ENCODE measurements at places on chromosomes 4 and X.

- peak; percentile 45 for DNase-seq
These were observed 155.7 kb downstream of the CHIC2 start for GRCh38 chr4:53908661-53909078.

- no peak for DNase-seq
These were observed 63.2 kb upstream of the PBDC1 start for GRCh38 chrX:76109654-76110053.

DNA sequence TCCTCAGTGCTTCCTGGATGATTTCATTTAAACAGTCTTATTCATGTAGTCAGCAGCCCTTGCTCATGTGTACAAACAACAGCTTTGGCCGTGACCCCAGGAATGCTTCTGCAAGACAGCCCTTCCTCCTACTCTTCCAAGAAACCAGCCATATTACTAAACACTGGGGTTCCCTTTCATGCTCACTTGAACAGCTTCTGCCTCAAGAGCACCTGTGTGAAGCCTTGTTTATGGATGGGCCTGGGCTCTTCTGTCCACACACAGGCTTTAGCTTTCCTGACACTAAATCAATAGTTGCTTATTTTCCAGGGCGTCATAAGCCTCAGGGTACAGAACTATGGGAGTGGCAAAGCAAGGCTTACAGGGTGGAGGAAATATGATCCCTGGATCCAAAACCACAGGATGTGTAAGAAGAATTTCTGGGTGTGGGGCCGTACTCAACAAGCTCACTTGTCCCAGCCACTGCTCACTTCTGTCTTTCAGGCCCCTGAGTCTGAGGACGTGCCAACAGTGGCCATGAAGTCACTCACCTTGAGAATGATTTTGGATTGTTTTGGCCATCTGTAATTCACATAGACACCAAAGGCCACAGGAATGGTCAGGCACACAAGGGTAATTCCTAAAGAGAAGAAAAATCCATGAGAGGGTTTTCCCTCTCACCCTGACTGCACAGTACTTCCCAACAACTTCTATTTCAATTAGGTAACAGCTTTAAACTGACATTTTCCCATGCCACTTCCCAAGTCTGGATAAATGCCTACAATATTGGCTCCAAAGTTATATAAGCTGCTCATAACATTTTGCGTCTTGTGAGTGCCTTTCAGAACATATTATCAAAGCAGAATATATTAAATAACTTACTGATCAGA lies 17.7 kb downstream of the SLC10A6 start:
- no peak for DNase-seq

DNA sequence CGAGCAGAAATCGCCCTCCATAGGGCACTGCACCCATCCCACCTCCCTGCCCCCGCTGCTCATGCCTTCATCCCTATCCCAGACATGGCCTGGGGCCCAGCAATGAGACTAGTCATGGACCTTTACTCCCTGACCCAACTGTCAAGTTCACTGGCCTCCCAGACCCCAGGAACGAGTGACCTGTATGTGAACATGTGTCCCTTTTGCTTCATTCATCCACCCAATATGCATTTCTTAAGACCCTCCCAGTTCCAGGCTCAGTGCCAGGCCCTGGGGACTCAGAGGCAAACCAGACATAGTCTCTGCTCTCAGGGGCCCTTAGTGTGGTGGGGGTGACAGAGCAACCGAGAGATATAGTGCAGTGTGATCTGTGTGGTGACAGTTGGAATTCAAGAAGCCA lies 67.0 kb downstream of the EFNB1 start:
- no peak for DNase-seq

- DNase-seq = no peak
These were observed 430.7 kb downstream of the IDS start for GRCh38 chrX:149074398-149074797.

GRCh38 chr4:36011381-36011780 lies 232.9 kb downstream of the ARAP2 start:
- DNase-seq = peak; percentile 25

- DNase-seq = no peak
These were observed 42.0 kb downstream of the TEC start for GRCh38 chr4:48227662-48228061.

DNA sequence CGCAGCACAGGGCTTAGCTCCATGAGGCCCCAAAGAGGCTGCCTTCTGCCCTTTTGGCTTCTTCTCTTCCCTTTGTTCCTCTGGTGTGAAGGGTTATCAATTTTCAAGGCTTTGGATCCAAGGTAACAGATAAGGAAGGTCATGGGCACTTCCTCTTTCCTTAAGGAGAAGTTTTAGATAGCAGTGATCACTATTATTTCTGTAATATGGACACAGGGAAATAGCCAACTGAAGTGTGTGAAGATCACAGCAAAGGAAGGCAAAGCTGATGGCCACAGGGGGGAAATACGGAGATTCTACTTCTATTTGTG lies 366.8 kb downstream of the UNC5C start:
- no peak for DNase-seq

- DNase-seq = no peak
These were observed 507.0 kb upstream of the PABPC4L start for GRCh38 chr4:134708616-134709015.

GRCh38 chr4:915595-915994 lies 16.5 kb downstream of the GAK start:
- no peak for DNase-seq

DNA sequence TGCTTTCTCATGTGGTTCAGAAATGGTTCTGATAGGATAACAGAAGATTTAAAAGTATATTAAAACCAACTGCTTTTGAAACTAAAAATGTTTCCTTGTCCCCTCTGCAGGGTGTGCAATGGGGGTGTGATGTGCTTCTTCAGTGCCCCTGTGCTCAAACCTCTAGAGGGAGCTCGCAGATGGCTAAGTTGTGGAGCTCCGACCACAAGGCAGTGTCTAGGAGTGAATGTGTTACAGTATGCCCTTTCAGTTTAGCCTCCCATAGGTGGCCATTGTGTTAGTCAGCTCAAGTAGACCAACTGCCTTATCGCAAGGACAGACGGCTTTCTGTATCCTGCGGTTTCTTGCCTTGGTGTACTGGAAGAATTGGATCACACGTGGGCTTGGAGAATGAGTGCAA lies 130.5 kb downstream of the TENT5D start:
- no peak for DNase-seq

GRCh38 chr4:38011511-38012162 lies 51.4 kb downstream of the PTTG2 start:
- no peak for DNase-seq

- DNase-seq = no peak
These were observed 25.3 kb downstream of the ARHGEF6 start for GRCh38 chrX:136755411-136755810.

DNA sequence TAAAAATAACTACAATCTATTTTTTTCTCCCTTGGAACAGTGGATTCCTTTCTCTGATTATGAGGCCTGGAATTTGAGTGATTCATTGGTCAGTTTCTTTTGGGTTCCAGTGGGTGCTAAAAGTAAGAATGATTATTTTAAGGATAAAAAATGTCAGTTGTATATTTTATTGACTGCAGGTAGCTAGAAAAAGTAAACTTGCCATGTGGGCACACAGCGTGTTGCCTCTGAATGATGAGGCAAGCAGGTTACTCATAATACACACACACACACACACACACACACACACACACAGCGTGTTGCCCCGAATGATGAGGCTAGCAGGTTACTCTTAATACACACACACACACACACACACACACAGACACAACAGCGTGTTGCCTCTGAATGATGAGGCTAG lies 13.8 kb downstream of the GALNT7 start:
- DNase-seq = no peak

DNA sequence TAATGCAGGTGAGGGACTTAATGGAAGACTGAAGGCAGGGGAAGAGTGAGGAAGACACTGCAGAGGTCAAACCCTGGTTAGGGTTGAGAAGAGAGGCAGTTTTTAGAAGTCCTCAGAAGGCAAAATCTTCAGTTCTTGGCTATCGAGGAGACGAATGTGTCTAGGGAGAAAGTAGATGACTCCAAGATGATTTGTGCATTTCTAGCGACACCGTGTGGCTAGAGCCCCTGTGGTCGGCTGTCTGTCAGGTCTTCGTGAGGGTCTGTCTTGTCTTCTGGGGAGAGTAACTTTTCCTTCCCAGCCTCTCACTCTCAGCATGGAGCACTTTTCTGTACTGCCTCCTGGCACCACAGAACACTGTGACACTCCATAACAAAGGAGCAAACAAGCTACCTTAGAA lies 458.1 kb downstream of the STIM2 start:
- DNase-seq = no peak

GRCh38 chr4:138242076-138242833 lies at the start of gene SLC7A11:
Gene SLC7A11 (minus strand): TSS chr4:138242349. CDS start chr4:138242069, 280 bp downstream.
- peak; percentile 69 for DNase-seq

DNA sequence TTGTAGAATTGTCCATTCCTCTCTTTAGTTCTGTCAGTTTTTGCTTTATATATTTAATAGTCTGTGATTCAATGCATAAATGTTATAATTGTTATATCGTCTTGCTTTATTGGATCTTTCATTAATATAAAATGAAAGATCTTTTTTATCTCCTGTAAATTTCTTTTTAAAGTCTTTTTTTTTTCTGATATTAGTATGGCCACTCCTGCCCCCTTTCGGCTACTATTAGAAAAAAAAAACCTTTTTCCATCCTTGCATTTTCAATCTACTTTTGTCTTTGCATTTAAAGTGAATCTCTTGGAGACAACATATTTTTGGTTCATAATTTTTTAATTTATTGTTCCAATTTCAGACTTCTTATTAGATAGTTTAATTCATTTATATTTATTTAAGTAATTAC lies 677.4 kb upstream of the NDST4 start:
- DNase-seq = no peak

GRCh38 chr4:8330821-8331574 lies 61.4 kb downstream of the HTRA3 start:
- peak; percentile 17 for DNase-seq

- no peak for DNase-seq
These were observed 2.4 kb upstream of the SMR3B start for GRCh38 chr4:70380578-70380977.

GRCh38 chr4:84407554-84408407 lies 91.3 kb downstream of the NKX6-1 start:
- no peak for DNase-seq

GRCh38 chr4:144499777-144500176 lies 146.2 kb upstream of the HHIP start:
- DNase-seq = no peak

- DNase-seq = no peak
These were observed 26.0 kb downstream of the PPEF2 start for GRCh38 chr4:75876218-75876617.

- DNase-seq = no peak
These were observed 51.4 kb upstream of the MND1 start for GRCh38 chr4:153292897-153293741.

DNA sequence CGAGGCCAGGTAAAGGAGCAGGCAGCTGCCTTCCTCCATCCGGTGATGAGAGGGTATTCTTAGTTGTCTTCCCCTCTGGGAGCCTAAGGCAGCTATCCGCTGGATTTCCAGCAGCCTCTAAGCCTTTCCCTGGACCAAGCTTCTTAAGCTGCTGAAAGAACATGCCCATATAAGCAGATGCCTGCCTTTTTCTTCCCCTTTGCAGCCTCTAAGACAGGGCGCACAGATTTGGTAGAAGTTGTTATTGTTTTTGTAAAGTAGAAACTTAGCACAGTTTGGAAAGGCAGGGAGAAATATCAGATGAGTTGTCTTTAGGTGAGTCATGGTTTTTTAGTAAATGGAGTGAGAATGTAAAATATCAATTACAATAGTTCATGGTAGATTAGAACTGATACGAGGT lies 210.8 kb downstream of the ARHGAP10 start:
- DNase-seq = no peak

DNA sequence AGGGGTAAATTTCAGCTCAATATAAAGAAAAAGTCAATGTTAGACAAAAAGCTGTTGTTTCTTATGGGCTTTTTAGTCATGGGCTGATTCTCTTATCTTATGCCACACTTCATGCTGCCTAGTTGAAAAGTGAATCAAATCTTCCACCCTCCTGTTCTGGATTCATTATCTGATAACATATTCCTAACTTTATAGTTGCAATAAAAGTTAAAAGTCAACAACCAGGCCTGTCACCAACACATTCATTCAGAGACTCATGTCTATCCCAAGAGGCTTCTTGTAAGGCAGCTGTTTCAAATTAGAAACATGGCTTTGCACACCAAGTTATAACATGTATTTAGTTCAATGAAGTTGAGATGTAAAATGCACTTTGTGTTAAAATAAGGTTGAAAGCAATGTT lies 243.8 kb downstream of the ADAMTS3 start:
- no peak for DNase-seq

DNA sequence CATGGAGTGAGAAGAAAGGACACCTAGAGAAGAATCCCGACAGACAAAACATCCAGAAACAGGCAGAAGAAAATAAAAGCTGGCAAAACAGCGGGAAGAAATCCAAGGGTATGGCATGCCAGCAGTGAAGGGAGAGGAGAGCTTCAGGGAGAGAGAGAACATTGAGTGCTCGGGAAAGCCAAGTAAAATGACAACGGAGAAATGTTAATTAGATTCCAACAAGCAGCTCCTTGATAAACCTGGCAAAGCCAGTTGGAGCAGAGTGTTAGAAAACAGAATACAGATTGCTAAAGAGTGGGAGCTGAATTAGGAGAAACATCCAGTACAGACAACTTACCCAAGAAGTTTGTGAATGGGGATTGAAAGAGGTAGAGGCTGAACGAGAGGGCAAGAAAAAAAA lies 40.4 kb upstream of the MAOA start:
- peak; percentile 11 for DNase-seq

DNA sequence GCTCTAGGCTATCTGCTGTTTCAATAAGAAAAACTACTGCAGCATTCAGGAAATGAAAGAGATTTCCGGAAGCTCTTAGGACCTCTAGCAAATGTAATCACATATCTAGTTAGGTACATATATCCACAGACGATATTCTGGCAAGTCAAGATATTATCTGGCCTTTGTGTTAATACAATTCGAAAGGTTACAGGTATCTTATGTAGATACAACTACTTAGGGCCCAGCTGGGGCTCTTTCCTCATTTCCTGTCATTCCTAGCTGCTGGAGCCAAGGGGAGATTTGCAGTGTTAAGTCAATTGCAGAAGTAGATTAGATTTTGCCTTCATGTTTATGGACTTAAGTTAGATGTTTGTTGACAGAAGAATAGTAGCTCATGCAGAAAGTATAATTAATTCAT lies 299.5 kb downstream of the ARHGAP24 start:
- DNase-seq = no peak

DNA sequence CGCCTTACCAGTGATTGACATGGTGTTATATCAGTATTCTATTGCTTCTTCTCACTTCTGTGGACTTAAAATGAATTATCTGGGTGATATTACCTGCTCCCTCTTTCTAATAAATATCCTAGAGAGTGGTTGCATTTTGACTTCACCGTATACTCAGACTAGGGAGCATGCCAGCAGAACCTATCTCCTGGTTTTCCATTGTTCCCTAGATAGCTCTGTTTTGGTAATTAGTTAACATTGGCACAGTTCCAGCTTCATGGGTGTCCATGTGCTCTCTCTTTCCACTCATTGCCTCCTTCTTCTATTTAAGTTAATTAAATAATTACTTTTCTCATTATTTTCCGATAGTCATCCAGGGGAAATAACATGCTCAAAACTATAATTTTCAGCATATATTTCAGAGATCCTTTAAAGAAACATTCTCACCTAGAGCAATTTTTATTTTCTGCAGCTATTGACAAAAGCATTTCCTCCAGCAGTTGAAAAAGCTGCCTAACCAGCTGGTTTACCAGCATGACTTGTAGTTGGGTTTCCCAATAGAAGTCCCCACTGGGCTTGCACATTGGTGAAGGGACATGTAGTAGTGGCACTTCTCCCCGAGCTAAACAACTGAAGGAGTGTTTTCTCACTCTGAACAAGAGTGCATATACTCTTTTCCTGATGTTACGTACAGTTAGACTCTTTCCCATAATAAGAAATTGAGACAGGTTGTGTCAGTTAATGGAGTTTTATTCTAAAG lies 27.9 kb upstream of the PAPSS1 start:
- DNase-seq = no peak
